ENCODE measurements at places on chromosomes 6 and 20.
A peak's percentile ranks its signal among the peaks of the same experiment; 100 is the strongest.

- DNase-seq = no peak
These were observed 3.2 kb downstream of the ECHDC1 start for GRCh38 chr6:127340171-127340570.

- no peak for DNase-seq
These were observed 8.6 kb downstream of the RAET1E start for GRCh38 chr6:149889326-149889725.

DNA sequence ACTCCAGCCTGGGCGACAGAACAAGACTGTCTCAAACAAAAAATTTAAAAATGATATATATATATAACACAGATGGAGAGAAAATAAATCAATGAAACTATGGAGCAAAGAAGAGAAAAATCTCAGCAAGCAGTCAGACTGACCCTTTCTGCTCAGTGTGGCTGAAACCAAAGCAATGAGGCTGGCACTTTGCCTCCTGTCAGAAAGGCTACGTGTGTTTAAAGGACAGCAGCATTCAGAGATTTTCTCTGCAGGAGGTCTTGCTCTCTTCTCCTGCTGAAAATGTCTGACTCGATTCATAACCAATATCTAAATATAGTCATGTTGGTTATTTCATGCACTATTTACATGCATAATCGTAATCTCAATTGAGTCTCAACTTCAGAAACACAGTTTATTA is 527.0 kb upstream of the JARID2 start:
- no peak for DNase-seq

GRCh38 chr6:159804504-159804903 is 4.4 kb downstream of the PNLDC1 start:
- DNase-seq = no peak

DNA sequence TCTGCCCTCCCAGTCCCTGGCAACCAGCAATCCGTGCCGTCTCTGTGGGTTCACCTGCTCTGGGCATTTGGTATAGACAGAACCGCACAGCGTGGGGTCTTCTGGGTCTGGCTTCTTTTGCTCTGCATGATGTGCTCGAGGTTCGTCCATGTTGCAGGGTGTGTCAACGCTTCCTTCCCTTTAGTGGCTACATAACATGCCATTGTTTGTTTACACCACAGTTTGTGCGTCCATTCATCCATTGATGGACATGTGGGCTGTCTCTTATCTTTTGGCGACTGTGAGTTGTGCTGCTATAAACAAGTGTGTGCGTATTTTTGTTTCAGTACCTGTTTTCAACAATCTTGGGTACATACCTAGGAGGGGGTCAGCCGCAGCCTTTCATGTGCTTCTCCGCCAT is 149.5 kb upstream of the RPS6KA2 start:
- no peak for DNase-seq

DNA sequence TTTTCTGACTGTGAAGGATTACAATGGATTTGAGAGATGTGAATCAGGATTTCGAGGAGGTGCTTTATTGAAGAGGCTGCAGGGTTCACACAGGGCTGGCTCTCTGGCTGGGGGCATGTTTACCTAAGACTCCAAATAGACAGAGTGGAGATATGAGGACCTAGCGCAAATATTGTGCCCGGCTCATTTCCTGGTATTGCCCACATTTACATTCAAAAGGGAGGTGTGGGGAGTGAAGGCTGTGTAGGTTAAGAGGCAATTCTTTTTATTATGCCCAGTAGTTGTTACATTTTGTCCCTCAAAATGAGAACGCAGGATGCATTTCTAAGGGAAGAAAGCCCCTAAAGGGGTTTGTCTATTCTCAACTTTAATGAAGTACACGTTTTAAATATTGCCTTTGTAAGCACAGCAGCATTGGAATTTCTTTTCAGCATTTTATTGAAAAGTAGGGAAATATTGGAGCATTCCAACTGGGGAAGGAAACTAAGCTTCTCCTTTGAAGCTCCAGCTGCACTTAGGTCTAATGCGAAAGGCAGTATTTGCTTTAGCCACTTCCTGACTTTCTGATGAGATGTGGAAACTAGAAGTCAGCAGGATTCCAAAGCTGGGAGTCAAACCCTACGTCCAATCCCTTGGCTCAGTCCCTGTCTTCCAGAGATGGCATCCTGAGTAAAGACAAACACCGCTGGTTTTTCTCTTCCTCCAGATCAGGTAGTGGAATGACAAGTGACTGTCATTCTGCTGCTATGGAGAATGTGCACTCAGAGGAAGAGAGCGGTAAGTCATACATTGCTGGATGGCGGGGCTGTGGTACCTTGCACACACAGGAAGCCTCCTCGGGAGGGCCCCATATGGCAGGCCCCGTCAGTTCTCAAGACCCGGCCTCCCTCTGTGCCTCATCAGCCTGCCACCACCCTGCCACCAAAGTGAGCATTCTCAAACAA is 70.7 kb downstream of the MYB start:
- peak; percentile 62 for DNase-seq

GRCh38 chr6:37115236-37115895 is 54.6 kb upstream of the PIM1 start:
- DNase-seq = no peak

DNA sequence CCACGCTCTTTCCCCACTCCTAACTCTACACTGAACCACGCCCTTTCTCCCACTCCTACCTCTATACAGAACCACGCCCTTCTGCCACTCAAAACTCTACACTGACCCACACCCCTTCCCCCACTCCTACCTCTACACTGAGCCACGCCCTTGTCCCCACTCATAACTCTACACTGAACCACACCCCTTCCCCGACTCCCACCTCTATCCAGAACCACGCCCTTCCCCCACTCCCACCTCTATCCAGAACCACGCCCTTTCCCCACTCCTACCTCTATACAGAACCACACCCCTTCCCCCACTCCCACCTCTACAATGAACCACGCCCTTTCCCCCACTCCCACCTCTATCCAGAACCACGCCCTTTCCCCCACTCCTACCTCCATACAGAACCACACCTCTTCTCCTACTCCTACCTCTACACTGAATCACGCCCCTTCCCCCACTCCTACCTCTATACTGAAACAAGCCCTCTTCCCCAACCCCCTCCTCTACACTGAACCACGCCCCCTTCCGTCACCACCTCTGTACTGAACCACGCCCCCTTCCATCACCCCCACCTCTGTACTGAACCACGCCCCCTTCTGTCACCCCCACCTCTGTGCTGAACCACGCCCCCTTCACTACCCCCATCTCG is 10.1 kb downstream of the PXMP4 start:
- DNase-seq = no peak

DNA sequence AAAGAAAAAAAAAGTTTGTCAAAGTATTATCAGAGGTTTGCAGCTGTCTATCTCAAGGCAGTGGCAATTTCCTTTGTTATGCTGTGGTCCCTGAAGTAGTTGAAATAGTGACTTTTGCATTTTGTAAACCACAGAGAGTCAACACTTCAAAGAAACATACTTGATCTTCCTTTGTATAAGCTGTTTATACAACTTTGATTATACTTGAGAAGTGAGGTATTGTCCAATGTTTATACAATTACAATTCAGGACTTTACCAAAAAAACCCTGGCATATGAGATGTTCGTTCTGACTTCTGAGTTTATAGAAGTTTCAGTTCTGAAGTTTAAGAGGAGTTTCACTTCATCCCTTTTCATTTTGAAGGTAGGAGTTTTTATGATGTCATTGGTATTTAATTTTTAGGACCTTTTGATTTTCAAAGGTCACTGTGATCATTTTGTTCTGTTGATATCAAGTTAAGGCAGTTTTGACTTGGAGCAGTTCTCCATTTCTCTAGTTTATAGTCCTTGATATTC is 4.0 kb downstream of the STK4 start:
- DNase-seq = no peak

DNA sequence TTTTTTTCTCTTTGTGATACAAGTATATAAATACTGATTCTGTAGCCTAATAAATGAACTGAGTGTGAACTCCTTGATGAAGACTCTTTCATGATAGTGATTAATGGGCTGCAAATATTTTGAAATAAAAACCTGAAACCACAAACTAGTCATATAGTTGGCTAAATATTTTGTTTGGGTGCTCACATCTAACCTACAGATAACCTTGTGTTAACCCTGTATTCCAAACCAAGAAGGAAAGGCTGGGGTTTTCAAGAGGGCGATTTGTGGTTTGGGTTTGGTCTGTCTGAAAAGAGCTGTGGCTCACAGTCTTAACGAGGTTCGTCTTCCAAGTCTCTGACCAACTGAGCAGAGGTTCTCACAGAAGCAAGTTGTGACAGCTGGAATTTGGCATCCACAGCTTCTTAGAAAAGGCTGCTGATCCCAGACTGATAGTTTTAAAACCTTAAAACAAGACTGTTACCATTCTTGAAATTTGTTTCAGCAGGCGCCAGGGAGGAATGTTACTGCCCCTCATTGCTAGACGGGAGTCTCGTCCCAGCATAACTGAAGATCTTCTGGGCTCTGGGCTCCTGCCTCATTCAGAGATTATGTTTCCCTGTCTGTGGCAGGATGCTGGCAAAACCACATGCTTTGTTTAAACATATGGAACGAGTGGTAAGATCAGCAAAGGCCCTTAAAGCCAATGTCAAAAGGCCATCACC is 736.4 kb upstream of the MARCKS start:
- DNase-seq = peak; percentile 99

DNA sequence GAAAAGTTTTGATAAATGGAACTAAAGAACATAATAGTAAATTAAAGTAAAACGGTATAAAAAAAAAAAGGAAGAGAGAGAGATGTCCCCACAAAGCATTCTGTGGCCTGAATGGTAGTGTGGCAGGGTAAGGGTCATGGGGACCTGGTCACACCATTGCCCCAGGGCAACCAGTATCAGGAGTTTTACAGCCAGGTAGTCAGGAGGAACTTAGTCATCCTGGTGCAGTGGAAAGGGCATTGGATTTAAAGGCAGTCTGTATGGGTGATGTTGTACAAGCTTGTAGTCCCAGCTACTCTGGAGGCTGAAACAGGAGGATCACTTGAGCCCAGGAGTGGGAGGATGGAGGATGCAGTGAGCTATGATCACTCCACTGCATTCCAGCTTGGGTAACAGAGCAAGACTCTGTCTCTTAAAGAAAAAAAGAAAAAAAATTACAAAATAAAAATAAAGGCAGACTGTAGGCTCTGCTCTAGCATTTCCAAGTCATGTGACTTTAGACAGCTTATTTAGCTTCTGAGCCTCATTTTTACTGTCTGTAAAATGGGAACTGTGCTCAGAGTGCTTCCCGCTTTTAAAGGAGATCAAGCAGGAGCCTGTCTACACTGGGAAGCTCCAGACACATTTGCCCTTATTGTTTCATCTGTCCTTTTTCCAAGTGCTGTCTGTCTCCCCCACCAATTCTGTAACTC is 112.8 kb upstream of the ARMC2 start:
- DNase-seq = no peak

GRCh38 chr20:64058536-64058935 is 4.5 kb upstream of the TCEA2 start:
- DNase-seq = peak; percentile 67

GRCh38 chr6:15008269-15008668 is 237.6 kb upstream of the JARID2 start:
- DNase-seq = no peak

DNA sequence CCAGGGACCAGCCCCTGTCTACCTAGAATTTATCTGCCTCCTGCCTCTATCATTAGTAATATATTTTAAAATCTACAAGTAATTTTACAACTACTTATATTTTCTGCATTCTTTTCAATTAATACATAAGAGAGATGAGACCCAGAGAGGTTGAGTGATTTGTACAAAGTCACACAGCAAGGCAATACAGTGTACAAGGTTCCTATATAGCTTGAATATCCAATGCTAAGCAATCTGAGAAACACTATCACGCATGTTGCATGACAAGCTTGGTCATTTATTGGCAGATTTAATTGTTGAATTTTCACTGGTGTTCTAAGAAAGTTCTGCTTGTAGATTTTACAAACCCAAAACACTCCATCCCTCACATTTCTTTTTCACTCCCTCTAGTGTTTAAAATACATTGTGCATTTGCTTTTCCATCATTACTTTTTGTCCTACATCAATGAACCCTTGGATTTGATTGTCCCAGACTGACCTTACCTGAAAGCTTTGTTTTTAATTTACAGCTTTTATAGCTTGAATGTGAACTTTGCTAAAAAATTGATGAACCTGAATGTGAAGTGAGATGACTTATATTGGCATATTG is 520.9 kb upstream of the CITED2 start:
- DNase-seq = peak; percentile 5

DNA sequence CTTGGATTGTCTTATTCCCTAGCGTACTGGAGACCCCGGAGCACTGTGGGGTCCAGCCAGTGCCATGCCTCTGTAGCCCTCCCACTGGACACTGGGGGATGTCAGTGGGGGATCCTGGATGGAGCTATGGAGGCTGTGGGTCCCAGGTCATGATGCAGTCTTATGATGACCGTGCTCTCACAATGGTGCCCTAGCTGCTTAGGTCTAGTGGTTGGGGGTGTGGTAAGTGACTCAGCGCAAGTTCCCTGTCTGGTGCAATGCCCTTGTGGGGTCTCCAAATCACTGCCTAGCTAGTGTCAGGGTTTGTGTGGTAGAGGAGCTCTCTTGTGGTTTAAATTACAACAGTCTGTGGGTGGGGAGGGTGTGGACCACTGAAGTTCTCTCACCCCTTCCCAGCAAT is 135.4 kb downstream of the CDC5L start:
- DNase-seq = no peak

DNA sequence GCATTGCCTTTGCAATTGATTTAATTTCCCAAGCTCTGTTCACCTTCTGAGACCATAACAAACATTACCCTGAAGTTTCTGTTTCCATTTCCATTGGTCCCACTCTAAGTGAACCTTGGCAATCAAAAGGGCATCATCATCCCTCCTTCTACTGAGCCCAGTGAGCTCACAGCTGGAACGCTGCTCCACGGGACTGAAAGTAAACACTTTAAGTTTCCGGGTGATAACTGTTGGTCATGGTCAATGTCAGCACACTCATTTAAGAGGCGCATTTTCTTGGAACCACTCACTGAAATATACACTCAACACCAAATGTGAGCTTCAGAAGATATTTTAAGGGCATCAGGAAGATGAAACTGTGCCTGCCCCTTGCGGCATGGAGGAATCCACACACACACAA is 37.1 kb upstream of the RPS6KA2 start:
- no peak for DNase-seq

DNA sequence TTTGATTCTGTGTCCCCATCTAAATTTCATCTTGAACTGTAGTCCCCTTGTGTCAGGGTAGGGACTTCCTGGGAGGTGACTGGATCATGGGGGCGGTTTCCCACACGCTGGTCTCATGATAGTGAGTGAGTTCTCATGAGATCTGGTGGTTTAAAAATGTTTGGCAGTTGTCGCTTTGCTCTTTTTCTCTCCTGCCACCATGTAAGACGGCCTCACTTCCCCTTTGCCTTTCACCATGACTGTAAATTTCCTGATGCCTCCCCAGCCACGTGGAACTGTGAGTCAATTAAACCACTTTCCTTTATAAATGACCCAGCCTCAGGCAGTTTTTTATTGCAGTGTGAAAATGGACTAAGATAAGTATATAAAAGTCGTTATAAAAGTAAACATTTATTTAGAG is 80.5 kb upstream of the SGK1 start:
- DNase-seq = peak; percentile 26

- DNase-seq = no peak
These were observed 970.9 kb downstream of the TBC1D32 start for GRCh38 chr6:120363429-120363828.
